ENCODE measurements at places on chromosomes 5 and 9. TPM values are rescaled to one million over a fixed set of nuclear protein-coding genes. Genes with fewer than 3 reads are reported as not detected.

Gene KCNIP1
- 0.99 TPM for total RNA-seq

Gene TRPM3
- 1.3 TPM for total RNA-seq

Gene ACER2
- total RNA-seq: 8.0 TPM

Gene TAF11L3
- total RNA-seq: not detected

Gene UNC13B
- 29.3 TPM for total RNA-seq

Gene LECT2
- total RNA-seq: not detected

Gene PCSK1
- 7.5 TPM for total RNA-seq

Gene LRRC26
- total RNA-seq: not detected

Gene SKP2
- 8.6 TPM for total RNA-seq

Gene PCDHGB1
- 6.9 TPM for total RNA-seq

Gene STK32A
- 6.6 TPM for total RNA-seq

Measured in body of pancreas (tissue), 4 donors.